ENCODE measurements at places on chromosomes 6 and 20. TPM values are rescaled to one million over a fixed set of nuclear protein-coding genes. Genes with fewer than 3 reads are reported as not detected.

Gene PAQR8
- total RNA-seq = 3.2 TPM

Gene XKR7
- total RNA-seq = not detected

Gene TTLL9
- total RNA-seq = not detected

Gene TENT5A
- 22.9 TPM for total RNA-seq

Gene KCNK15
- 1.7 TPM for total RNA-seq

Gene CARMIL1
- total RNA-seq = 11.2 TPM

Gene RNF5
- 22.5 TPM for total RNA-seq

Gene HRH3
- total RNA-seq = not detected

Gene MAP7
- total RNA-seq = 1.3 TPM

Gene PLA2G7
- not detected for total RNA-seq

Gene SLC13A3
- total RNA-seq = 1.6 TPM
